ENCODE measurements at places on chromosomes 2 and 18.

- no peak for DNase-seq
Measured at GRCh38 chr18:22974001-22974400, 40.9 kb downstream of the RBBP8 start.

GRCh38 chr2:217890445-217890844, 112.3 kb downstream of the TNS1 start:
- DNase-seq, result no peak

DNA sequence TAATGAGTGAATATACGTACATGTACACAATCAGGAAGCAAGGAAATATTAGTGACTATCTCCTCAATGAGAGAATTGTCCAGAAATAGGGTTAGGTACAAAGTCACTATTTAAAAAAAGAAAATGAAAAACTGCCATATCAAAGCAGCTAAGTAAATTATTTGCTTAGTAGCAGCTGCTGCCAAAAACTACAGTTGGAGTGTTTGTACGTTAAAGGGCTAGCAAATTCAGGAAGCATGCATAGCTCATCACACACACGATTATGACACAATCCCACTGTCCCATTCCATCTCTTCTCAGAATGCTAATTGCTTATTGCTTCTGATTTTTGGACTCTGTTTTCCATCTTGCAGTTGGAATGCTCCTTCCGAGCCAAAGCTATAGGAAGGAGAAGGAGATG, 2012.5 kb upstream of the LRRTM1 start:
- no peak for DNase-seq

DNA sequence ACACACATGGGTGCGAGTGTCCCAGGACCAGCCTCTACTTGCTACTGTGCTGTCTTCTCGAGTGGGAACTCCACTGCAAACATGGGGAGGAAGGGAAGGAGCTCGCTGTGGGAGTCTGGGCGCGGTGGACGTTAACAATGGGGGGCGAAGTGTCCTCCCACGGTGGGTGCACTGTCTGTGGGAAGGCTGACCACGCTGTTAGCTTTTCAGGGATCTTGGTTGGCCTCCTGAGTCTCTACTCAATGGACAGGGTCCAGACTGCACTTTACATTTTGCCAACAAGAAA, 146.7 kb downstream of the MBP start:
- DNase-seq, result no peak
